ENCODE measurements at places on chromosomes 5 and 9.

GRCh38 chr9:130660326-130660682 is 4.1 kb upstream of the PRDM12 start:
- DNase-seq: no peak

DNA sequence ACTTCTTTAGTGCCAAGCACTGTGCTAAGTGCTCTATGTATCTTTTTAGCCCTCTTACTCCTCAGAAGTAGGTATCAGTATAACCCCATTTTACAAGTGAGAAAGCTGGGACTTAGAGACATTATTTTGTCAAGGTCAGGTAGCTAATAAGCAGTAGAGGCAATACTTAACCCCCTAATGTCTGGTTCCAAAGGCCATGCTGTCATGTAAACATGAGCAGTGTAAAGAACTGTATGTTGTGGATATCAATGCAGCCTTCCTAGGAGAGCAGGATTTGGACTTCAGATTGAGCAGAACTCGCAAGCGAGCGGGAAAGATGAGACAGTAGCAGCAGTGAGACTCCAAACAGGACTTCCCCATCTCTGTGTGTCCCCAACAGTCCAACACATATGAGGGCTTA is 3.6 kb upstream of the SHROOM1 start:
- DNase-seq: no peak

GRCh38 chr9:29637471-29638237 is 2064.4 kb upstream of the C9orf72 start:
- no peak for DNase-seq

DNA sequence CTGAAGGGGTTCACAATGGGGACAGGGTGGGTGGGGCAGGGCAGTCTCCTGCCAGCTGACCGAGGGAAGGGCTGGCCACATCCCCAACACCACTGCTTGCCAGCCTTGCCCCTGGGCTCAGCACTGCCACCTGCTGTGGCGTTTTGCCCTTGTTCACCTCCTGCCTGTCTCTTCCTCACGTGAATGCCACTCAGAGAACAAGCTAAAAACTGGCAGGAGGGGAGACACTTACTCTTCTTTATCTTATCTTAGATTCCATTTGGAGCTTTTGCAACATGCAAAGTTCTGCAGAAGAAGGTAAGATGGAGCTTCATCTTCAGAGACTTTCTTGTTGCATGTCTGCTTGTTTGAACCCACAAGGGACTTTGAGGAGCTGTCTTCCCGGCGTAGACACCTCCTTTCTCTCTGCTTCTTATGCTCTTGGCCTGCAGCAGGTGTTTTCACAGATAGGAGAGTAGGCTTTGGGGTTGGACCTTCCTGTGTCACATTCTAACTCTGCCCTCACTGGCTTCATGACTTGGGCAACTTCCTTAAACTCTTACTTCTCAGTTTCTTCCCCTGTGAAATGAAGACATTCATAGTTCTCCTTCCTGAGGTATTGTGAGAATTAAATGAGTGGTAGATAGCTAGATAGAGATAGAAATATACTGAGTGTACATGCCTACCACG is 4.1 kb downstream of the LRSAM1 start:
- DNase-seq: no peak

DNA sequence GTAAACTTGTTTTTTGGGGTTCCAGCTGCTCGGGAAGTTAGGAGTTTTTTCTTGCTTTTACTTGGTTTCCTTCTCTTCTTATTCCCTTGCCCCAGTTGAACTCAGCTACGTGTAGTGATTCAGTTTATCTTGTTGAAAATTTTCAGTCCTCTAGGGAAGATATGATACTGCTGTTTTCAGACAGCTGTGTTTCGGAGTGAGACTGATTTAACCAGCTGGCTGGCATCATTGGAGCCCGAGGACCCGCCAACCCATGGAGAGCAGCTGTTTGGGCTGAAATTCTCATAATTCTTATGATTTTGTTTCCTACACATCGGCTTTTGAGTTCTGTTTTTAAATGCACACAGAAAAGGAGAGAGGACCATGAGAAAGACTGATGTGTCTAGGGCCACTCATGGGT is 271.5 kb downstream of the NR3C1 start:
- no peak for DNase-seq

DNA sequence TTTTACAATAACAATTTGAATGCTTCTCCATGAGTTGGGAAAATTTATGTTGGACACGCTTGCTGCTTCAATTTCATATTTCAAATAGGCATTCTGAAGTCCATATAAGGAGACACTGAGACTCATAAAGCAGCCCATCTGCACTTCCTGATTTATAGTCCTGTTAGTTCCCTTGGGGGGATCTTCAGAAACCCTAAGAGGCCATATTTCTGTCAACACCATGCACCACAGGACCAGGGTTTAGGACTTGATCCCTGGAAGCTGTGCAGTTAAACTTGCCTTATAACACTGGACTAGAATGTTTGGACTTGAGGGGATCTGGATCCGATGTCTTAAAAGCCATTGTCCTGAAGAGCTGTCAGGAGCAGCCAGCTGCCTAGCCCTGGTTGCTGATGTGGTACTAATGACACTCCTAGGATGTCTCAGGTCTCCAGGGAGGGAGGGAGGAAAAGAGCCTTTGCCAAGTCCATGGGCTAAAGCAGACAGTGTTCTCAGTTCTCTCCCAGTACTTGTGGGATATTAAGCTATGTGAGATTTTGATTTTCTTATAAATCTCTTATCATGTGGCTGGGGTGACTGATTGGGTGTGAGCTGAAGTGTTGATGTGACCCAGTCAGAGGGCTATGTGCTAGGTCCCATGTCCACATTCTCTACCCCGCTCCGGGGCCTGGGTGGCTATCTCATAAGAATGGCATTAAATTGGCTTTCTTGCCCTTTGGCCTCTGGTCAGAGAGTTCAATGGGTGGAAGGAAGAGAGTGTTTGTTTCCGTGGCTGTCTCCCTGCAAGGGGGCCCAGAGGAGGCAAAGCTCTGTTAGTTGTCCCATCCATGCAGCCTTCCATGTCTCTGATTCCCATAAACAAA is 399.8 kb downstream of the OSTF1 start:
- no peak for DNase-seq

GRCh38 chr9:94909250-94909894 is 182.9 kb downstream of the AOPEP start:
- DNase-seq: no peak

DNA sequence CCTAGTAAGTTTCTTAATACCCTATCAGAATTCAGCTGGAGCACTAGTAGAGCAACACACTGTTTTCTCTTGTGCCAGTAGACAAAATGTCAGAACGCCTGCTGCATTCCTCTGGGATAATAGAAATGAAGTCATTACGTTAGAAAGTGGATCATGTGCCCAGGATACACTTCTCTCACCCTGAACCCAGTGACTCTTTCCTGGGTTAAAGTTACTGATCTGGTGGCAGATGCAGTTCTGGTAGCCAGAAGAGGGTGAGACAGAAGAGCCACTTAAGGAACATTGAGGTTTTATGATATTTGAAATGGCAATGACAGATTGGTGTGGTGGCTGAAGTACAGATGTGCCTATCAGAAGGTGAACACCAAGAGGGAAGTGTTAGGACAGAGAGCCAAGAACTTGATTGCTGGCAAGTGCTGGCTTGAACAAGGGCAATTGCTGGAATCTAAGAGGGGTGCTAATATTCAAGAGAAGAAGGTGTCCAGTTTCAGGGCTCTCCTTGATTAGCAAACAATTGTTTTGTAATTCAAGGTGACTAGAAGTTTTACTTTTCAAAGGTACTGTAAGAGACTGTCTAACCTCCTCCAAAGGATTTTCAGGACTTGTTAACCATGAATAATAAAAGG is 93.7 kb upstream of the ERBIN start:
- no peak for DNase-seq

DNA sequence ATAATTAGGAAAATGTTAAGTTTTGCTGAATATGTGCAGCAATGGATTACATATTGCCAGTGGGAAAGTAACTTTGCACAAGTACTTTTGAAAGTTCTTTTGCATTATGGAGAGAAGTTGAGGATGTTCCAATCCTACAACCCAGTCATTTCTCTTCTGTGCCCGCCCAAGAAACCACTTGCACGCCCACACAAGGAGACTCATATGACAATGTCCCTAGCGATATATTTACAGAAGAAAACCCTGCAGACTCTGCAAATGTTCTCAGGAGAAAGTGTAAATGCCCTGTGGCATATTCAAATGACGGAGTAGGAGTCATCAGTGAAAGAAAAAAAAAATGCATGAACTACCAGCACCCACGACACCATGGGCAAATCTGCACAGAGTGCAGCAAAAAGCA is 356.5 kb downstream of the CTNND2 start:
- no peak for DNase-seq

DNA sequence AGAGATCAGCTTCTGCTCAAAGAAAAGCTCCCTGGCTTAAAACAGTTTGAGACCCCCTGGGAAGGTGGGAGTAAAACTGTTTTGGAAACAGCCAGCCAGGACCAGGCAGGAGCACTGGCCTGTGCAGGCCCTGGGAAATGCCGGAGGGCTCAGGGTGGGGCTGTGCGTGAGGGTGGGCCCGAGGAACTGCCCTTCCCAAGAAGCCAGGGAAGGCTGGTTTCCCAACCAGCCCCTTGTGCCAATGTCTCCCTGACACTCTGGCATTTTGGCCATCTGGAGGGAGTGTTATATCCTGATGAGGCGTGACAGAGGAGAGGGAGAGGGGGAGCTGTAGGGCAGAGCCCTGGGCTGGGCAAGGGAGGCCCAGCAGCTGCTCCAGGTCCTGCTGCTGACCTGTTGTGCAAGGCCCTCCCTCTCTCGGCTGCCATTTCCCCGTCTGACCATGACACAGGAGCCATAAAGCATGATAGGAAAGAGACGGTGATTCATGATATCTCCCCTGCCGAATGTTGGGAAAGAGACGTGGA is 16.1 kb downstream of the OLFML2A start:
- no peak for DNase-seq

DNA sequence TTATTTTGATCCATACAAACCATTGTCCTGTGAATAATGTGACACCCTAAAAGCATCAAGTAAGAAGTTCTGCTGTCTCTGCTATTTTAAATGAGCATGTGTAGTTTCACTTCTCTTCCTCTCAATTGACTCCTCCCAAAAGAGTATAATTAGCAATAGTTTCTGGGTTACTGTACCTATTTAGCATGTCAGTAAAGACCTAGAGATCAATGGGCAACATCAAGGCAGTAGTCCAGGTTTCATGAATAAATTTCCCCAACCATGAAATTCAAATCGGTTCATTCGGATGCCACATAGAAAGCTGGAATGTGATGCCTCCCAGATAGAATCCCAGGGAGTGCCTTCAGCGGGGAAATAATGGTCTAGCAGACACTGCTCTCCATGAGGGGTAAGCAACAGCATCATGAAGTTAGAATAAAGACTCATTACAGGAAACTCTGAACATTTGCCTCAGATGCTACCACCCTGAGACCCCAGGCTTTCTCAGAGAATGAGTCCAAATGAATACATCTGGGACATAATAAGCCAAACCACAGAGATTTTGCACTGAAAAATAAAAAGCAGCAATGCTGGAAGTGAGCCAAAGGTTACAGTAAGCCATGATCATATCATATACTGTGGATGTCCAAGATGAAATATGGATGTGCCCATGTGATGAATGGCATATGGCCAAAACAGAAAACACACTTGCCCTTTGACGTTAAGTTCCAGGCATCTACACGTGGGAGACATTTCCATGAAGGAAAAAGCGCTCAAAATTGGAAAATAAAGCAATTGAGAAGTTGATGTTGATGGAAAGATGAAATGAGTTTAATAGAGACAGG is 1107.0 kb upstream of the SEMA6A start:
- DNase-seq: no peak

GRCh38 chr5:31421806-31422586 is 109.9 kb downstream of the DROSHA start:
- DNase-seq: no peak

DNA sequence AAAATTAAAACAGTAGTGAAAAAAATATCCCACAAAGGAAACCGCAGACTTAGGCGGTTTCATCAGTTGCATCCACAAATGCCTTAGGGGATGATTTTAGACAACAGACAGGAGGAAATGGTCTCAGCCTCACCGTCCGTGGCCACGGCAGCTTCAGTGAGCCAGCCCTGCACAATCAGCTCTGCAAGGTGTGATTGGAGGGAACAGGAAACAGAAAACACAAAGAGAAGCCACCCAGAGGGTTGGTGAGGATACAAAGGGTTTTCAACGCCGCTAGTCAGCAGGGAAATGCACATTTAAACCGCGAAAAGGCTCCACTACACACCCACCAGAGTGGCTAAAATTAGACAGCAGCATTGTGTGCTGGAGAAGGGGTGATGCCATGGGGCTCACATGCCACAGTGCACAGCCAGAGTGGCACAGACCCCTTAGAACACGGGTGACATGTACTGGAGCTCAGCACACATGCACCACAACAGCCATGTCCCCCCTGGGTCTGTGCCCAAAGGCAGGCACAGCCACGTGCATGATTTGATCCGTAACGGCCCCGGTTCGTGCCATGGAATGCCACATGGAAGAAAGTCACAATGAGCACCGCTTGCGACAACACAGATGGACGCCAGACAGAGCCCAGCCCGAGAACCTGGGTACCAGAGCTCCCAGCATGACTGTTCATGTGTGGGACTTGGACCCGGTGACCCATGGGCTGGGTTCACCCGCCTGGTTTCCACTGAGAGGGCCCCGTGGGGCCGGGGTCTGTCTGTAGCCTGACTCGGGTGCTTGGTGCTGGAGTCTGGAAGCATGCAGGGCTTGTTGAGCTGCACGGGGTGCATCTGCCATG is 18.3 kb upstream of the TERT start:
- peak; percentile 63 for DNase-seq

DNA sequence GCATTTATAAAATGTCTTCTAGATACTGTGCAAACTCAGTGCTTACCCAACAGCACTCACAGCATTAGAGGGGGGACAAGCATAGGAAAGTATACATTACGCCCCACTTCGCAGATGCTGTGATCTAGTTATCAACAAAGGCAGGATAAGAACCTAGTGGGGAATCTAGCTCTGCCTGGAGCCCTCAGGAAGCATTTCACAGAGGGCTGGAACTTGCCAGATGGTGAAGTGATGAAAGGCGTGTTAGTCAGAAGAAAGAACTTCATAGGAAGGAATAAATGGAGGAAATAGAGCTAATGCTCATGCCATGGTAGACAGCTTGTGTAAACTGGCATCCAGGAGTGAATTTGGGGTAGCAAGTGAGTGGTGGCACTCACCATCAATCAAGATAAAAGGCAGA is 25.8 kb downstream of the DIRAS2 start:
- DNase-seq: no peak

- no peak for DNase-seq
Observed at GRCh38 chr9:90505695-90506094, 136.9 kb downstream of the DIRAS2 start.

- DNase-seq: no peak
Observed at GRCh38 chr5:73654819-73655318, 28.9 kb downstream of the ARHGEF28 start.

DNA sequence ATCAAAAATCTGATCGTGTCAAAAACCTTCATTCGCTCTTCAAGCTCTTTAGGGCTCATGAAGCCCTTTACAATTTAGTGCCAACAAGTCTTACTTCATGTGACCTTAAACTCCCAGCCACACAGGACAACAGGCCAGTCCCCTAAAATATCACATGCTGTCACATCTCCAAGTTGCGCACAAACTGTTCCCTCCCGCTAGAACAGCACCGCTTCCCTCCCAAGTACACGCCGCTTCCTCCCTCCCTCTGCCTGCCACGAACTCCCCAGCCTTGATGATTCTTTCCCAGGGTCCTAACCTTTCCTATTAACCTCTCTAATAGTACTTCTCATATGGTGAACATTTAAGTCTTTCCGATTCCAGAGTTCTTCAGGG is 91.2 kb downstream of the TLE1 start:
- DNase-seq: no peak
